Astrocyte (in vitro differentiated cells and primary cell): ENCODE measurements at places on chromosomes 5 and 9. TPM values are rescaled to one million over a fixed set of nuclear protein-coding genes. Genes with fewer than 3 reads are reported as not detected.

The CDH12 gene
- not detected in 2 replicates for total RNA-seq

The ZDHHC11B gene
- 0.23 and 0.29 TPM in 2 replicates for total RNA-seq

The PTGER4 gene
- total RNA-seq = 4.8 and 8.6 TPM in 2 replicates

The GTF3C4 gene
- 27.3 and 27.9 TPM in 2 replicates for total RNA-seq

The AJM1 gene
- total RNA-seq = 3.3 and 4.2 TPM in 2 replicates

The MAMDC2 gene
- total RNA-seq = 135 and 211 TPM in 2 replicates

The PRRX2 gene
- total RNA-seq = not detected in 2 replicates

The F12 gene
- total RNA-seq = 2.8 and 3.0 TPM in 2 replicates

The FGF1 gene
- 42.2 and 70.9 TPM in 2 replicates for total RNA-seq

The DEPDC1B gene
- 1.4 and 2.2 TPM in 2 replicates for total RNA-seq

The GPR150 gene
- 0.14 TPM in 1 of 2 replicates, not detected in the other for total RNA-seq

The TAF11L5 gene
- total RNA-seq = not detected in 2 replicates

The SGCD gene
- total RNA-seq = 2.9 and 5.6 TPM in 2 replicates

The TRMO gene
- total RNA-seq = 8.5 and 8.8 TPM in 2 replicates

The PRSS3 gene
- not detected in 2 replicates for total RNA-seq
